ENCODE measurements at places on chromosomes 13 and 19.

GRCh38 chr19:5338656-5339197 lies 1.9 kb downstream of the PTPRS start:
- DNase-seq: no peak

DNA sequence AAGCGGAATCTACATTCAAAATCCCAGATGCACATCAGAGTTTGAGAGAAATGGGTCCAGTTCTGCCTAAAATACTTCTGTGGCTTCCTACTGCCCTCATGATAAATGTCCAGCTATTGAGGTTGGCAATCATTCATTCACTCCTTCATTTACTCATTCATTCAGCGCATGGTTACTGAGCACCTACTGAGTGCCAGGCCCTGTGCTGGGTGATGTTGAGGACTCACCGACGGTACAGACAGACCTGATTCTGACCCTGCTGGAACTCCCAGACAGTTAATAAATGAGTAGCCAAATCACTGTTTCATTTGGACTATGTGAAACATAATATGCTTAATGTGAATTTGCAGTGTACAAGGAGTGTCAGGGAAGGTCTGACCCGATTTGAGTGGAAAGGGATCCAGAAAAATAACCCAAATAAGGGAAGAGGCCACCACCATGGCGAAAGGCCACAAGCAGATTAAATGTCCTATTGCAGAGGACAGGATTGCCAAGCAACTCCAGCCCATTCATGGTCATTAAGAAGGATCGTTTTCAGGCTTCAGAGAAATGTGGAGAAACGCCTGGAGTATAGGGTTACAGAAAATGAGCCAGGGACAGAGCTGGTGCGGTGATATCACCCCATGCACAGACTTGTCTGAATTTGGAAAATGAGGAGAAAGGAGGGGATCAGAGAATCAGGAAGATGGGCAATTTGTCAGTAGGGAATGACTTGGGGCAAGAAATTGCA lies 20.5 kb downstream of the DYRK1B start:
- DNase-seq: no peak

DNA sequence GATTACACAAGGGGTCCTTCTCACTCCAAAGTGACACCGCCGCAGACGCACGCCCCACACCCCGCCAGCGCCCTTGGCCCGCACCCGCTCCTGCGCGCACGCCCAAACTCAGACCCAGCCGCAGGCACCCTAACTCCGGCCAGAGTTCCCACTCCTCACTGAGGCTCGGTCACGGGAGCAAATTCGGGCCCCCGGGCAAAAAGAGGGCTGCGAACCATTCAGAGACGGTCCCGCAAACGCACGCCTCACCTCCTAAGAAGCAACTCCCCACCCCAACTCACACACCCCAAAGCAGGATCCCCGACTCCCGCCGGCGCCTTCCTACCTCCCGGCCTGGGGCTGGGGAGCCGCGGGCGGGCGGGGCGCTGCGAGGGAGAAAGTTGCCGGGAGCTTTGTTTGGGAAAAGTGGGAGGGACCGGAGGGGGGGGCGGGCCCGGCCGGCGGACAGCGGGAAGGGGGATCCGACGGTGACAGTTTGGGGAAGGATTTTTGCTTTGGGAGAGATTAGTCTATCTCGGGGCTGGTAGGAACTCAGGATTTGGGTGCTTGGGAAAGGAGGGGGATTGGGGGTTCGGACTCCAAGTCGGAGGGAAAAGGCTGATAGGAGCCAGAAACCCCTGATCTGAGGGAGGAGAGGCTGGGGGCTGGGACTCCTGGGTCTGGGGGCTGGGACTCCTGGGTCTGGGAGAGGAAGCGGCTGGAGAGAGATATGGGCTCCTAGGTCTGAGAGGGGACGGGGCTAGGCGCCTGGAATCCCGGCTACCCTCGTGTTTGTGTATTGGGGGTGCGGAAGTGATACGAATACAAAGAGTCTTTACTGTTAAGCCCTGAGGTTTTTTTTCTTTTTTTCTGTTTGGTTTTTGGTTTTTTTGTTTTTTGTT lies at the start of gene TEAD2:
TEAD2 (minus strand) TSS at position 369 of the 881 bp plus-strand sequence. CDS start 2,341 bp downstream, outside the sequence.
- DNase-seq: no peak

- DNase-seq: no peak
Measured at GRCh38 chr19:41726493-41726892, 18.1 kb downstream of the CEACAM5 start.

DNA sequence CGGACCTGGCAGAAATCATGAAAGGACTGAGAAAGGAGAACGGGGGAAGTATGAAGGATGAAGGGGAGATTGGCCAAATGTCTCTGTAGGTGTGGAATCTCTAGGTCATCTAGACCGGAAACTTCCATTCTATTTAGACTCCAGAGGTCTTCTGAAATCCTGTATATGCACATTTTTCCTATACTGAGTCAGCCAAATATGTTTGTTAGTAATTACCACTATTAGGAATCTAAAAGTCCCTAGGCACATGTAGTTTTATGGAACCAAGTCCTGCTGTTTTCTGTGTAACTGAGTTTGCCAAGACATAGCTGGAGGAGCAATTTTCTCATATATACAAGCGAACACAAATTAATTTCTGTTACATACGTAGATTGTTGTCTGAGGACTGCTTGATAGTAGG lies 498.1 kb downstream of the GPC5 start:
- no peak for DNase-seq

DNA sequence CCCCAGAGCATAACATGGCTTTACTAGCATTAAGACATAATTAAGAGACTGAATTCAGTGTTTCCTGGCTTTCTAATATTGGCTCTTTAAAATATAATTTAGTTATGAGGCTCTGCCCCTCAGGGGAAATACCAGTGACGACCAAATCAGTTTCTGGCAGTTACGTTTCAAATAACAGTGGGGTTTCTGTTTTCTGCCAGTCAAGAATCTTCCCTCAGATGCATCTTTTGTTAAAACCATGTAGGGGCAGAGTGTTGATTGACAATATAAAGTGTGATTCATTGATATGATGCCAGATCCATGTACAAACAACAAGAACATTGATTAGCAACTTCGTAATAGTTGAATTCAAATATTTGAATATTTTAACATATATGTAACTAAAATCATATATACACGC lies 1169.7 kb downstream of the DIAPH3 start:
- DNase-seq: no peak

DNA sequence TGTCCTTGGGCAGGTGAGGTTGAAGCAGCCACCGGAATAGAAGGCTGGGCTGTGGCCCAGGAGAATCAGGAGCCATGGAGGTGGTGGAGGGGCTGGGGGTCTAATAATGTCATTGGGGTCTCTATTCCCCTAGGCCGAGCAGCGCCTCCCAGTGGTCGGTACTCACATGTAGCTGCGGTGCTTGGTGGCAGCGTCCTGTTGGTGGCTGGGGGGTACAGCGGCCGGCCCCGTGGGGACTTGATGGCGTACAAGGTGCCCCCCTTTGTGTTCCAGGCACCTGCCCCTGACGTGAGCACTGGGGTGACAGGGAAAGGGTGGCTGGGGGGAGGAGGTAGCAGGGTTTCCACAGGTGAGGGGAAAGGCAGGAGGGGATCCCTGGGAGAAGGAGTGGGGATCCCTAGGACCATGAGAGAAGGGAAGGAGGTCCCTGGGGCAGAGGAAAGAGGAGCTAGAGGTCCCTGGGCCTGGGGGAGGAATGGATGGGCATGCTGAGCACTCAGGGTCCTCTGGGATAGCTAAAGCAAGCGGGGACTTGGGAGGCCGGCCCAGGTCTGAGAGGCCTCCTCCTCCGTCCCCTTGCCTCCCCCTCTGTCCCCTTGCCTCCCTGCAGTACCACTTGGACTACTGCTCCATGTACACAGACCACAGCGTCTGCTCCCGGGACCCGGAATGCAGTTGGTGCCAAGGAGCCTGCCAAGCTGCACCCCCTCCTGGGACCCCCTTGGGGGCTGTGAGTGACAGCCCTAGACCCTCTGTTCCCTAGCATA lies 18.1 kb downstream of the MEGF8 start:
- no peak for DNase-seq

- DNase-seq: no peak
Measured at GRCh38 chr19:32816555-32817099, 52.9 kb downstream of the SLC7A9 start.

GRCh38 chr19:5537870-5538269 lies 29.9 kb downstream of the TINCR start:
- DNase-seq: no peak

DNA sequence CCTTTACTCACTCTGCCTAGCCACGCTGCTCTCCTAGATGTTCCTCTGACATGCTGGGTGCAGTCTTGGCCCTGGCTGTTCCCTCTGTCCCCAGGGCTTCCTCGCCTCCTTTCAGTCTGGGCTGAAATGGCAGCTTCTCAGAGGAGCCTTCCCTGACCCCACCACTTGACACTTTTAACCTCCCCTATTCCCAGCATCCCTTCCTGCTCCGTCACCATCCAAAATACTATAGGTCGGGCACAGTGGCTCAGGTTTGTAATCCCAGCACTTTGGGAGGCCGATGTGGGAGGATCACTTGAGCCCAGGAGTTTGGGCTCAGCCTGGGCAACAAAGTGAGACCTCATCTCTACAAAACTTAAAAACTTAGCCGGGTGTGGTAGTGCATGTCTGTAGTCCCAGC lies 2.6 kb downstream of the FAM187B start:
- DNase-seq: no peak

- DNase-seq: no peak
Measured at GRCh38 chr13:40599747-40600146, 66.7 kb downstream of the FOXO1 start.

- no peak for DNase-seq
Measured at GRCh38 chr19:40348961-40349507, 539 bp downstream of the PLD3 start.

GRCh38 chr13:109301726-109302125 lies 484.7 kb downstream of the IRS2 start:
- no peak for DNase-seq

DNA sequence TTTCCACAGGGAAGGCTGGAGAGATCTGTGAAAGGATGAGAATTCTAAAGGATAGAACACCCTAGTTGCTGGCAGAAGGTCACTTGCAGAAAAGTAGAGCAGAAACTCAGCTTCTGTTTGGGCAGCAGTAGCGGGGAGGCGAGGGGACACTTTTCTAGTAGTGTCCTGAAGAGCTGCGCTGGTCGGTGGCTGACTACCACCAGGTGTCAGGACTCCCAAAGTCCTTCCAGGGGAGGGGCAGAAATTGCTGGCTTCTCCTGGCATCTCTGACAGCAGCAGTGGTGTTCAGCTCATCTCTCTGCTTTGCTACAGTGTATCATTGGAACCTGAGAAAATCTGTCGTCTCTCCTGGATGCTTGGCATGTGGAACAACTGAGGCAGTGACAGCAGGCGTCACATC lies 120.9 kb downstream of the ZDHHC20 start:
- DNase-seq: no peak

- DNase-seq: no peak
Measured at GRCh38 chr13:39729156-39729555, 73.7 kb downstream of the COG6 start.

- DNase-seq: no peak
Measured at GRCh38 chr13:29538652-29539040, 56.8 kb downstream of the SLC7A1 start.

DNA sequence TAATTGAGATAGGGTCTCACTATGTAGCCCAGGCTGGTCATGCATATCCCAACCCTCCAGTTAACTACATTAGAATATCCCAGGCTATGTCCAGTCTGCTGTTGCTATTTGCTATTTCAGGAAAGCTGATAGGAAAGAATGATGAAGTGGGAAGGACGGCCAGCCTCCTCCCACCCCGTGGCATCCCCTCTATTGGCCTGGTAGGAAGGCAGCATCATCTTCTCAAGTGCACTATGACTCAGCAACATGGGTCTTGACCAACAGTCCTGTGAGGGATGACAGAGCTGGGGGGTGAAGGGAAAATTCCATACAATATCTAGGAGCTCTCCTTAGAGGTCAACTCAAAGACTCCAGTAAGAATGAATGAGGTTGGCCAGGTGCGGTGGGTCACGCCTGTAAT lies 48.0 kb upstream of the ABCC4 start:
- DNase-seq: no peak

DNA sequence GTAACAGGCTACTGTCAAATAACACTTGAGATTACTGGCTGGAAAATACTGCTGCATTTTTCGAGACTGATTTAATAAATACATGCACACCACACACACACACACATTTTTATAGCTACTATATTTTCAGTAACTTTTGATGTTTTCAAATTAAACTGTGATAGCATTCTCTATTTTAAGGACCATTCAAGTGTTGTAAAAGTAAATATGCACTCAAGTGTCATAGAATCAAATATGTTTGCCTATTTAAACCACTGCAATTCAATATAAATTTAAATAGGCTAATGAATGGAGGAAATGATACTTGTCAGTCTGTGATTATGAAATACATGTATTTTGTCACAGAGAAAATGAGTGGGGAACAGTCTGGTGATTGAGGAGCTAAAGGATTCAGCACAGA lies 86.7 kb upstream of the TUBA3C start:
- no peak for DNase-seq

DNA sequence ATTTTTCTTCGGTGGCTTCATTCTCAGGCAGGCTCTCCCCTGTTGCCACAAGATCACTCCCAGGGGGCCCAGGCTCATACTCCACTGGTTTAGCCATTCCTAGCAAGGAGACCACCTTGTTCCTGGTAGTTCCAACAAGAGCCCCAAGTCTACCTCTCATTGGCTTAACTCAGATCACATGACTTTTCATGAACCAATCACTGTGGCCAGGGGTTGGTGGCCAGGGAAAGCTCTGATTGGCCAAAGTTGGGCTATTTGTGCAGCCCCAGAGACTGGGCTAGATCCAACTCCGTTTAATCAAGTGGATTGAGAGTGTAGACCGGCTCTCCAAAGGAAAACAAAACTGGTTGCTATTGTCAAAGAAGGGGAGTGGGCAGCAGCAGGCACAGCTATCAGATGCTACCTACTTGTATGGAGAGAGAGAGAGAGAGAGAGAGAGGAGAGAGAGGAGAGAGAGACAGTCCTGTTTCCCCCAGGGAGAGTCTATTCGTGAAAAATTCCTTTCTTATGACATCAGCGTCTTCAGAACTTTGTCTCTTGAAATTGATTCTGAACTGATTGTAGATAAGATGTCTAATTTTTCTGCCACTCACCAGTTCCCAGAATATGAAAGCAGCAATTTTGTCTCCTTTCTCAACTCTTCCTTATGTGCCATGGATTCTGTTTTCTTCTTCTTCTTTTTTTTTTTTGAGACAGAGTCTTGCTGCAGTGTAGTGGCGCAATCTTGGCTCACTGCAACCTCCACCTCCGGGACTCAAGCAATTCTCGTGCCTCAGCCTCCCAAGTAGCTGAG lies 5.9 kb downstream of the CEACAM19 start:
- no peak for DNase-seq

- no peak for DNase-seq
Measured at GRCh38 chr13:87669379-87669978, 1.7 kb upstream of the SLITRK5 start.

Data from D721Med (cell line).